Substantia nigra (tissue), 51 donors: ENCODE measurements at places on chromosomes 7 and 10.

- DNase-seq = no peak
Measured at GRCh38 chr7:116595063-116595462, 70.2 kb downstream of the CAV1 start.

GRCh38 chr10:11098666-11099065 is 81.0 kb downstream of the CELF2 start:
- DNase-seq = no peak

DNA sequence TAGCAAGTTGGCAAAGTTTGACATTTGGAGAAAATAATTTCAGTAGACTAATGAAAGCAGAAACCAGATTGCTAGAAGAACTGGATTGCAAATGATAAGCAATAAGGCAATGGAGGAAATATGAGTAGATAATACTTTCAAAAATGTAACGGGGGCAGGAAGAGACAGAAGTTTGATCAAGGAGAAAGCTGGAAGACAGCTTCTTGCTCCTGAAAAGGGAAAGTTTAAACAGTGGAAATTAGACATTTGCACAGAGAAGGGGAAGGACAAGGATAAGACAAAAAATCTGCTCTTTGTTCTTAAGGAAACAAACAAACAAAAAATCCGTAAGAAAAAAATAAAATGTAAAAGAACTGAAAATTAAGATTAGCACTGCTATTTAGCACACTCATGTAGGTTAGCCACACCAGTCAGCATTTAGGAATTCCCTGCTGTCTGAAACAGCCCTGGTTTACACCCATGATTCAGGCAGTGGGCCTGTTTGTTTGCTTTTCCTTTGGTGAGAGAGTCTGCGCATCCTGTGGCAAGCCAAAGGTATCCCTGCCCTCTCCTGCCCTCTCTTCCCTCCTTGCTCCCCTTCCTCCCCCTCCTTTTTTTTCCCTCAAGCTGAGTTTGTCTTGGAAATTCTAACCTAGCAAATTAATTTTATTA is 104.3 kb upstream of the CAV2 start:
- DNase-seq = no peak

DNA sequence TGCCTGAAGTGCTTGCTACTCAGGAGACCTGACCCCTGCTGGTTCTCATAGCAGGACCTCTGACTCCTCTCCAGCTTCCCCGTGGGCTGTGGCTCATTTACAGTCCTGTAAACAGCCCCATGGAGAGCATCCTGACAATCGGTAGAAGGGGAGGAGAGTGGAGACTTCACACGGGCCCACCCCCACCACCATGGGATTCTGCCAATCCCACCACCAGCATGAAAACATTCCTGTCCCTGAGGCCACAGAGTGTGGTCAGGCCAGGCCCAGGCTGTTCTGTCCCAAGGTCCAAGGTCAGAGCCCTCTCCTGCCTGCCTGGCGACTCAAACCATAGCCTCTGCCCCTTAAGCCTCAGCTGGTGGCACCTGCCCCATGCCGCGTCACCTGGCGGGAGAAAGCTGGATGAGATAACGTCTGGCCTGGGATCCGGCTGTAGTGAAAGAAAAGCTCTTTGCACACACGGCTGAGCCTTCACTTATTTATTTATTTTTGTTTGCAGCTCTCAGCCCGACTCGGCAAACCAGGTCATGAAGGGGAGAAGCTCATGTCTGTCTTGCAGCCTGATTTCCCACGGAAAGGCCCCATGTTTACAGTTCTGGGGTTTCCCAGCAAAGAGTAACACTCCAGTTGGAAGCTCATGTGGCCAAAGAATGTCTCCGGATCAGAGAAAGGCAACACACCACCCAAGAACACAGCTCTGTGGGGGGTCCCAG is 293.6 kb upstream of the ZMIZ1 start:
- no peak for DNase-seq

DNA sequence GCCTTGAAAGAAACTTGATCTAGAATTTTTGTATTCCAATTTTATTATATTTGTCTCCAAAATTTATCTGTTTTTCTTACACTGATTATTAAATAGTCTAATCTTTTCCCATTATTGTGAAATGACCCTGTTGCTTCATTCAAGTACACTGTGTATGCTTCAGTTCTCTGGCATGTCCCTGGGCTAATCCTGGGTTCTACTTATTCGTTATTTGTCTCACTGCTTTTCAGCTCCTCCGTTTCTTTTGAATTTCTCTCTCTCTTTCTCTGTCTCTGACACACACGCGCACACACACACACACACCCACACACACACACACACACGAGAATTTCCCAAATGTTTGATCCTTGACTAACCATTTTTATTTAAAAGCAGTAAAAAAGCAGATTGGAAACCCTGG is 768.6 kb downstream of the NRG3 start:
- DNase-seq = no peak

DNA sequence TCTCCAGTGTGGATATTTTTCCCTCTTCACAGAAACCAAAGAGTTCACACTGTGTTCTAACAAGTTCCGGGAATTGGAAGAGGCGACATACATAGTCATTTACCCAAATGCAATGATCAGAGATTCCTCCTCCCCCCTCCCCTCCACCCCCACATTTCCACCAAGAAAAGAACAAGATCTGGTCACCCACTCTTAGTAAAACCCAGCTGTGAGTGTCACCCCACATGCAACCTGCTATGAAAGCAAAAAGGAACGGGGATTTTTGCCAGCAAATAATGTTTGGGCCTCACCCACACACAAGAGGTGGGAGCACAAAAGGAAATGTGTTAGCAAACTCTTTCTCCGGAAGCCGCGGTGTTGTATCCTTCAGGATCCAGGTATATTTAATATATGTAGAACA is 745.0 kb upstream of the AUTS2 start:
- no peak for DNase-seq

DNA sequence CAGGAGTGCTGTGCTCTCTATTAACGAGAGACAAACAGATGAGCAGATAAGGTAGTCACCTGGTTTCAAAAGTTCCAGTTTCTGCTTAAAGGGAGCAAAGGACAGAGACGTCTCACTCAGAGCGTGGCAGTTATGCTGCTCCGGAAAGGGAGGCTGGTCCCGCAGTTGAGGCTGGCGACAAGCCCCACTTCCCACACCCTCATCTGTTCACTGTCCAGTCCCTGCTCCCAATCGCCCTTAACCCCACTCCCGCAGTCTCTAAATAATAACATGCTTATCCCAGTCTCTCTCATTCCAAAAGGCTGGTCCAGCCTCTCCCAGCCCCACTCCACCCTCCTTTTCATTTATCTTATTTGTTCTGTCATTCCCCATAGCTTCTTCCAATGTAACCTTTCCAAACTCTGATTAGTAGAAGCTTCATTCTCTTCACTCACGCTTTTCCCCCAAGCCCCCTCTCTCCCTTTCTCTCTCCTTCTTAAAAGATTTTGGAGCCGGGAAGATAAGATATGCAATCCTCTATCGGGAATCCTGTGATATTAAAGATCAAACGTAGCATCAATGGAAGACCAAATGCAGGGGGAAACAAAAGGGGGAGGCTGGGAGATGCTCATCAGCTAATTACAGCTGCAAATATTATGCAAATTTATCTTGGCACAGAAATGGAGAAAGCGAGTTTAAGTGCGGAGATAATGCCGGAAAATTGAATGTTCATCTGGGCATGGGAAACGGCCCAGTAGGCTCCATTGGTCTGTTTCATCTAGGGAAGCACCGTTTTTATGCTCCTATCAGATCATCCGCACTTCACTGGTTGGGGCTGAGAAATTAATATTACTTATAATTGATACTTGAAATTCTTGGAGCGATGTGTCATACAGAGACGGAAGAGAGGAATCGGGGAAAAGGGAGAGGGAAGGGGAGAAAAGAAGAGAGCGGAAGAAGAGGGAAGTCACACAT is 16.3 kb upstream of the GATA3 start:
- no peak for DNase-seq

GRCh38 chr7:13236026-13236425 is 548.6 kb downstream of the ARL4A start:
- no peak for DNase-seq

DNA sequence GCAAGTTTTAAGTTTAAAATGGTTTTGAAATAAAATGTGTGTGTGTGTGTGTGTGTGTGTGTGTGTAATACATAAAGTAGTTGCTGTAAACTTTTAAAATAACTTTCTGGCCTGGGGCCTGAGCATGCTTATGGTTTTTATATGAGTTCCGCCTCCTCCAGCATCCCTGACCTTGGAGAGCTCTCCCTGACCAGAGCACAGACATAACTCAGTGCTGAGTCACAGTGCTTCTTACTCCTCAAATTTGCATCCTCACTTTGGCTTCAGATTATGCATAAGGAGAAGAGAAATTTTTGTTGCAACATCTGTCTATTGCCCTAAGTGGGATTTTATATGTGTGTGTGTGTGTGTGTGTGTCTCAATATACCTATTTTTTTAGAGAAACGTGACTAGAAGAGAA is 200.8 kb downstream of the ELMO1 start:
- DNase-seq = no peak

DNA sequence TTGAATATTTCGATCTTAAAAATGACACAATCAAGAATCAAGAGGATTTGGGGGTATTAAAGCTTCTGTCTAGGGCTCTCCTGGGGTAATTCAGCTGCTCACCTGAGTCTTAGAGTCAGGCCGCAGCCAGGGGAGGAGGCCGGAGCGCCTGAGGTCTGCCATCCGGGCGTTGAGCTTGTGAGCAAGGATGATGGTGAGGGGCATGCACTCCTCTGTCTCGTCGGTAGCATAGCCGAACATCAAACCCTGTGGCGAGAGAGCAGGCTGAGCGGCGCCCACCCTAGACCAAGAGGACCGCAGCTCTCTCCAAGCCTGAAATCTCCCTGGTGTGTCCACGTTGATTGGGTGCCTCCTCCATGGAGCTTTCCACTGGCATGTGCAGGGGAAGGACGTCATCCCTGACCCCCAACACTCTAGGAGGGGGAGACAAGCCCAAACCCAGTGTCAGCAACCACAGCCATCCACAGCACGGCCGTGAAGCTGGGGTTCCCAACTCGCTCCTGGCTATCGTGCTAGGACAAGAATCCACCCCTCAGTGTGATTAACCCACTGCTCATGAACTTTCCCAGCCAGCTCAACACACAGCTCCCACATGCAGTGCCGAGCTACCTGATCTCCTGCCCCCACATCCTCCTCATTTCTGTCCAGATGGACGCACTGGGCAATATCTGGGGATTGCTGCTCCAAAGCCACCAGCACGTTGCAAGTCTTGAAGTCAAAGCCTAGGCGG is 9.2 kb downstream of the MAT1A start:
- DNase-seq = no peak

- no peak for DNase-seq
Measured at GRCh38 chr7:120363414-120363813, 90.4 kb downstream of the KCND2 start.

- DNase-seq = no peak
Measured at GRCh38 chr7:40498924-40499510, 364.2 kb downstream of the SUGCT start.

- DNase-seq = no peak
Measured at GRCh38 chr7:132790104-132790503, 213.8 kb upstream of the PLXNA4 start.

DNA sequence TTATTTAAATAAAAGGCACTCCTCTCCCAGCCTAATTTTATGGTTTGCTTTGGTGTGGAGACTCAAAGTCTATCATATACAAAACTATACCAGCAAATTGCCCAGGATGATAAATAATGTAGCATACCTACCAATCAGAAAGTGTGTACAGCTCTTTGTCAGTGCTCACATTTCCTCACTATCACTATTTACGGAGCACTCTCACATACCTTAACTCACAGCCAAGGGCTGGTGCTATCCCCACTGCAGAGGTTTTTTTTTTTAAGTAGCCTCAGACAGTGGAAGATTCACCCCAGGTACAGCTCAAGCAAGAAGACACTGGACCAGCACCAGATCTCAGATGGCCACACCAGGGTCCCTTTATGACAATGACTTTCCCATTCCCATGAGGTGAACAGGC is 2.5 kb downstream of the PDLIM1 start:
- DNase-seq = no peak

GRCh38 chr10:88106366-88106765 is 242.9 kb downstream of the PTEN start:
- DNase-seq = no peak

- DNase-seq = no peak
Measured at GRCh38 chr7:25181532-25181931, 46.8 kb downstream of the NPVF start.

- DNase-seq = no peak
Measured at GRCh38 chr10:11168423-11169090, 150.9 kb downstream of the CELF2 start.

DNA sequence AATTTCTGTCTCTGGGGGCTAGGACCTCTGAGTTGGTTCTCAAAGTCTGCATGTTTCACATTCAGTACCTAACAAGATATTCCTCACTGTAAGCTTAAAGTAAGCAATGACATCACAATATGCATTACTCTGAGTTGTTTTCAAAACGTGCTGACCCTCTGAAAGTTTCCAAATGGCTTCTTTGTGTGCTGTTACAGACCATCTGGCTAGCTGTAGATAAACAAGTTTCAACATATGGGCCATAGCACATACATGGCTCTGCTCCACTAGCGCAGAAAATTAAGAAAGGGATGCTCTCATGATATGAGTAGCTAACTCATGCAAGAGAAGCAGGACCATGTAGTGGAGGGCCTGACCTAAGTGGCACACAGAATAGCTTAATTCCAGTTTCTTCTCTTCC is 119.0 kb downstream of the HTR7 start:
- DNase-seq = no peak

DNA sequence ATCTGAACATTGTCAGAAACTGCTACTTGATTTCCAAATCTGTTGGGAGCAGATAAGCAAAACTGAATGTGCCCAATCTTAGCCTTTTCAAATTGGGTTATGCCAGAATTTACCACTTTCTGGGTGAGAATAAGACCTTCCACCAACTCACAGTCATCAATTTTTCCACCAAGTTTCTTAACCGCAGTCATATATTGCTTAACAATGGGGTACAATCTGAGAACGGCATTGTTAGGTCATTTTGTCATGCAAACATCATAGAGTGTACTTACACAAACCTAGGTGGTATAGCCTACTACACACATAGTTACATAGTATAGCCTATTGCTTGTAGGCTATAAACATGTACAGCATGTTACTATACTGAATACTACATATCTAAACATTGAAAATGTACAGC is 16.0 kb downstream of the MRPS33 start:
- DNase-seq = no peak

- DNase-seq = no peak
Measured at GRCh38 chr7:129859183-129859582, 93.6 kb downstream of the UBE2H start.

DNA sequence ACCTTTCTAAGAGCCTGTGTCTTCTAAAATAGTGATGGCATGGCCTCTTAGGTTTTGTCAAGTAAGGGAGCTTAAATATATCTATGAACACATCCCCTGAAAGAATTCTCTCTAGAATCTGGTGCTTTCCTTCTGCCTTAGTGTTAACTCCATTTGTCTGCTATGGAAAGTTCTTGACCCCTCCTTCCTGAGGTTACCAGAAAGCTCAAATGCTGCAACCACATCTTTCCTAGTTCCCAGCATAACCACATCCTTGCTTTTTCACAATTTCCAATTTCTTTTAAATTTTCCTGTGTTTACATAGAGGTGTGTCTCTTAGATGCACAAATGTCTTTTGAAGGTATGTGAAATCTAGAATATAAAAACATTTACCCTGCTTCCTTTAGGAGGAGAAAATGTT is 16.4 kb upstream of the GSDME start:
- no peak for DNase-seq

GRCh38 chr7:20217193-20217948 is at the start of gene MACC1:
TSS of gene MACC1 (minus strand) at chr7:20217384. CDS start at chr7:20161862, 55,522 bp downstream.
- no peak for DNase-seq
